ENCODE measurements at places on chromosomes 4 and X. TPM values are rescaled to one million over a fixed set of nuclear protein-coding genes. Genes with fewer than 3 reads are reported as not detected.

TCEAL7 gene
- 253 TPM for polyA plus RNA-seq

LEF1 gene
- 5.5 TPM for polyA plus RNA-seq

DNA sequence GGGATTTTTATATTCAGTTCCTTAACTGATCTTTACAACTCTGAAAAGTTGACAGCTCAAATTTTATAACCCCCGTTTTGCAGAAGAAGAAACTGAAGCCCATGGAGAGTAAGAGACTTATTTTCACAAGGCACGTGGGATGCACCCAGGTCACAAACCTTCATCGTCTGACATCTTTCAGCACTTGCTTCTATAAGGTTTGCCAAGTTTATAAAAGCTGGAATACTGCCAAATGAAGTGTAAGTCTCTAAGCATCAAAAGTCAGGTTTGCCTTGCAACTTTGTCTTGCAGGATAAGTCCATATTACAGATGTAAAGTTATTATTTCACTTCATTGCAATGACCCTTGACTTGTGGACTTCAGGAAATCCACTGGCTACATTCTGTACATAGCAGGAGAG is 6.3 kb upstream of the KCNIP4 start:
- DNase-seq, result no peak

- no peak for DNase-seq
Measured at GRCh38 chr4:62849696-62850095, 1559.6 kb downstream of the TECRL start.

DNA sequence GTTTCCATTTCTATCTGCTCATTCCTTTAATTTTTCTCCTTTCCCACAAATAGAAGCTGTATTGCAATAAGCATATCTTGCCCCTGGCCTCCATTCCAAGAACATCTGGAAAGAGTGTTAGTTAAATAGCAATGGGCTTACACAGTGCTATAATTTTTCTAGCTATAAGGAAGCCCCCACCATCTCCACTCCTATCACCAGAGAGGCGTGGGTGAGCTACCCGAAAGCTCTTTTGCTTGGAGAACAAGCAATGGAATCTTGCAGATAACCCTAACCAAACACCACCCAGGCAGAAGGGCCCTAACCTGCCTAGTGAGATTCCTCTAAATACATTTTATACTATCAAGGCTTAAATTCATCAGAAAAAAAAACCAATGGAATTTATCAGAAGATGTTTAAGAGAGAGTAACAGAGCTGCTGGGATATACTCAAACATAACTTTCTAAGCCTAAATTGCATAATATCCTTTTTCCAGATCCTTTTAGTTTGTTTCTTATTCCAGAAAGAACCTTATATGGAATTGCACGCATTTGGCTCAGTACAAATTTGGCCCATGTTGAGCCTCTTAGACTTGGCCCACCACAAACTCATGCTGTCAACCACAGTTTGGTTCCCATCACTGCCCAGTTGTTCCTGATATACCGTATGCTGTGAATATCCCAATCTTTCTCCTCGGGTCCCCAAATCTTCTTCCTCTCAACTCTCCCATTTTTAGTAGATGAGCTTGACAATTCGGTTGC is 91.6 kb upstream of the PLAC1 start:
- DNase-seq, result no peak

DNA sequence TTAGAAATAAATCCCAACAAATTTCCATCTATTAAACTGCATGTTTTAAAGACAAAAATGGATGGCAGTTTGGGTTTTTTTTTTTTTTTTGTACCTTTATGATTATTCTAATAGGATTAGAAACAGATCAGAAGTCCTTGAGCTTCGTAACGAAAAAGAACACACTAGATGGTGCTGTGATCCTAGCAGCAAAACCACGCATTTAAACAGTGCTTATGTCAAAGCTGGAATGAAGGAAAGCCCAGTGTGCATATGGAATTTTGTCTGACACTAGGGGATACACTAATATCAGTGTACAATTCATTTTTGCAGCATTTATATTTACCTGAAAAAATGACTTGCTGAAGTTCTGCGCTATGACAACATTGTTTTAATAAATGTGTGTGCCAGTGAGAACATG is 229.1 kb downstream of the VEGFC start:
- peak; percentile 53 for DNase-seq
